Cerebellar cortex (tissue), 1 donor: ENCODE measurements at places on chromosomes 12 and 14.

- no peak for DNase-seq
These were observed 177.6 kb downstream of the EXOC5 start for GRCh38 chr14:57091030-57091608.

- no peak for DNase-seq
These were observed 175.8 kb upstream of the PRMT8 start for GRCh38 chr12:3315201-3315661.

DNA sequence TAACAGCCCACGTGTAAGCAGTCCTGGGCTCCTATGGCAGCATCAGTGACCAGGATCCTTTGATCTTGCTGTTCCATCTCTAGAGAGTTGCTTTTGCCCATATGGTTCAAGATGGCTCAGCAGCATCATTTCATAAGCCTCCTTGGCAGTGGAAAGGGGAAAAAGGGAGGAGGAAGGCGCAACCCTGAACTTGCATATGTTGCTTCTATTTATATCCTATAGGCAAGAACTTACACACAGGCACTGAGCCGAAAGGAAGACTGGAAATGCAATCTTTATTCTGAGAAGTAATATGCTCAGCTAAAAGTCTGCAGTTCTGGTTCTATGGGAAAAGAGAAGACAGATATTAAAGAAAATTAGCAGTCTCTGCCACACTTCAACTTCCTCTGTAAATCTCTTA is 167.7 kb upstream of the PLXNC1 start:
- no peak for DNase-seq

- DNase-seq = no peak
These were observed 109.8 kb upstream of the ARID2 start for GRCh38 chr12:45619736-45620135.

- peak; percentile 66 for DNase-seq
These were observed 729 bp downstream of the OSBPL8 start for GRCh38 chr12:76558684-76559399.

DNA sequence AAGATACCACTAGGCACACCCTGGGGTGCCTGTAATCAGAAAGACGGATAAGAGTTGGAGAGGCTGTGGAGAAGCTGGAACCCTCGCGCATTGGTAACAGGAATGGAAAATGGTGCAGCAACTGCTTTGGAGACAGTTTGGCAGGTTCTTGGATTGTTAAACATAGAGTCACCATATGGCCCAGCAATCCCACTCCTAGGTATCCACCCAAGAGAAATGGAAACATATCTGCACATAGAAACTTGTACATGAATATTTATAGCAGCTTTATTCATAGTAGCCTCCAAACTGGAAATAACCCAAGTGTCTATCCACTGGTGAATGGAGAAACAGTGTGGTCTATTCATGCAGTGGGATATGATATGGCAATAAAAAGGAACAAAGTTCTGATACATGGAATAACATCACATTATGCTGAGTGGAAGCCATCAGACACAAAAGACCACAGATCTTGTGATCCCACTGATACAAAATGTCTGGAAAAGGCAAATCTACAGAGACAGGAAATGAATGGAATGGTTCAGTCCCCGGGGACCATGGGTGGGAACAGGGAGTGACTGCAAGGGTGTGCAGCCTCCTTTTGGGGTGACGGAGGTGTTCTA is 45.4 kb downstream of the JAG2 start:
- no peak for DNase-seq

DNA sequence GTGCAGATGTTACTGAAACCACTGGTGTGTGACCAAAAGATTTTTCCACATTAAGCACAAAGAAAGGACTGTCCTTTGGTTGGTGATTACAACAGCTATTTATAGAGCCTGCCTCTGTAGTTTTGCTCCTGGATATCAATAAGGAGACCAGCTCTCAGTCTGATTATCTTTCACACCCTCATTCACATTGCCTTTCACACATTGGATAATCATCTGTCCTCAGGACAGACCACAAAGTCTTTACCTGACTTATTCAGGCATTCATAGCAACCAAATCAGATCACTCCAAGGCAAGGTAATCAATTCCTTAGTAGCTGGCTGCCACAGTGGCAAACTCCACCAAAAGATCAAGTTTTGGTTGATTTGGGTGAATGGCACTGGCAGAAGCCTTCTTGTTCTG is 59.6 kb upstream of the CPSF6 start:
- no peak for DNase-seq
